ENCODE measurements at places on chromosomes 3 and 15. TPM values are rescaled to one million over a fixed set of nuclear protein-coding genes. Genes with fewer than 3 reads are reported as not detected.
A peak's percentile ranks its signal among the peaks of the same experiment; 100 is the strongest.

- H3K27me3 ChIP-seq = no peaks in the 10 kb centered on the region
- H3K4me3 ChIP-seq = no peak overlapping the region
- peaks cover 2% of the 10 kb centered on the region for H3K36me3 ChIP-seq
- H3K27ac ChIP-seq = no peak overlapping the region
Observed at GRCh38 chr3:23964537-23965235, 19.6 kb downstream of the NR1D2 start.

GRCh38 chr3:73351423-73352071 lies 273.2 kb downstream of the PDZRN3 start:
- H3K27me3 ChIP-seq = no peaks in the 10 kb centered on the region
- no peak overlapping the region for H3K27ac ChIP-seq
- no peaks in the 10 kb centered on the region for H3K36me3 ChIP-seq
- no peaks in the 10 kb centered on the region for H3K4me1 ChIP-seq
- no peak overlapping the region for H3K4me3 ChIP-seq

GRCh38 chr3:154398084-154398967 lies 31.7 kb downstream of the GPR149 start:
- H3K4me1 ChIP-seq = no peaks in the 10 kb centered on the region
- H3K4me3 ChIP-seq = no peak overlapping the region
- peaks cover 4% of the 10 kb centered on the region for H3K27me3 ChIP-seq
- no peak for DNase-seq
- H3K36me3 ChIP-seq = no peaks in the 10 kb centered on the region
- no peak overlapping the region for H3K27ac ChIP-seq

GRCh38 chr15:81749716-81750375 lies 296.0 kb downstream of the MEX3B start:
- no peaks in the 10 kb centered on the region for H3K36me3 ChIP-seq
- H3K27ac ChIP-seq = no peak overlapping the region
- peaks cover 3% of the 10 kb centered on the region for H3K27me3 ChIP-seq
- no peak for DNase-seq

DNA sequence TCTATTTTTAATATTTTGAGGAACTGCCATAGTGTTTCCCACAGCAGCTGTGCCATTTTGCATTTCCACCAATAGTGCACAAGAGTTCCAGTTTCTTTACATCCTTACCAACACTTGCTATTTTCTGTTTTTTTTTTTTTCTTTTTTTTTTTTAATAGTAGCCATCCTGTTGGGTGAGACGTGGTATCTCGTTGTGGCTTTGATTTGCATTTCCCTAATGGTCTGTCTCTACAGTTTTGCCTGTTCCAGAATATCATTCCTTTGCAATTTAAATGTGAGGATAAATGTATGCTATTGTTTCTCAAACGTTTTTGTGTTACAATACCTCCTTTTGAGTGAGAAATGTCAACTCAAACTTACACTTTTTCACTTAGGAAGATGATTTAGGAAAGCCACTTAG lies 22.4 kb downstream of the RCN2 start:
- H3K4me1 ChIP-seq = peaks cover 14% of the 10 kb centered on the region
- H3K4me3 ChIP-seq = no peak overlapping the region
- no peak overlapping the region for H3K27ac ChIP-seq
- DNase-seq = no peak
- H3K36me3 ChIP-seq = peaks cover 9% of the 10 kb centered on the region

GRCh38 chr3:138497021-138497420 lies 62.6 kb downstream of the ESYT3 start:
- H3K36me3 ChIP-seq = peaks cover 16% of the 10 kb centered on the region
- H3K27me3 ChIP-seq = no peaks in the 10 kb centered on the region
- H3K4me1 ChIP-seq = peaks cover 2% of the 10 kb centered on the region

DNA sequence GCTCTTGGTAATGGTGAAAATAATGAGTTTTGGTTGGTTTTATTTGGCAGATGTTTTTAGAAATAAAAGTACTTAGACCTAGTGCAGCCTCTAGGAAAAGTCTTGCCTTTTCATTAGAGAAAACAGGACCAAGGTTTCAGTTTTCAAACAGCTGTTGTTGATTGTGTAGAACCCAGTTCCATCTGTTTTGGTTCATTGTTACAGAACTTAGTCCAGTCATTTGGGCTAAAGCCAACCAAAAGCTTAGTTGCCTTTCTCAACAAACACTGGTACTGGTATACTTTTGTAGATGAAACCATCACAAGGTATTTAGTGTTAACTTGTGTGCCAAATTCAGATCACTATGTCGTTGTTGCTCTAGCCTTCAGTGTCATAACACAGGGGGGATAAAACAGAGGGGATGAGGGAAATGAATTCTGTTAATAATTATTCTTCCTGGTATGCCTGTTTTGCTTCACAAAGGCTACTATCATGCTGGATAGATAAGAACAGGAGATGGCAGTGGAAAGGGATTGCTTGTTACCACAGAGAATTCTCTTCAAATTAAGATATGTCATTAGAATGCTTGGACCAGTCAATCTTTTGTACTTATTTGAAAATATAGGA lies 12.6 kb upstream of the APH1B start:
- H3K27me3 ChIP-seq = no peaks in the 10 kb centered on the region
- H3K4me3 ChIP-seq = no peak overlapping the region
- no peak for DNase-seq
- H3K4me1 ChIP-seq = peaks cover 7% of the 10 kb centered on the region
- no peak overlapping the region for H3K27ac ChIP-seq

DNA sequence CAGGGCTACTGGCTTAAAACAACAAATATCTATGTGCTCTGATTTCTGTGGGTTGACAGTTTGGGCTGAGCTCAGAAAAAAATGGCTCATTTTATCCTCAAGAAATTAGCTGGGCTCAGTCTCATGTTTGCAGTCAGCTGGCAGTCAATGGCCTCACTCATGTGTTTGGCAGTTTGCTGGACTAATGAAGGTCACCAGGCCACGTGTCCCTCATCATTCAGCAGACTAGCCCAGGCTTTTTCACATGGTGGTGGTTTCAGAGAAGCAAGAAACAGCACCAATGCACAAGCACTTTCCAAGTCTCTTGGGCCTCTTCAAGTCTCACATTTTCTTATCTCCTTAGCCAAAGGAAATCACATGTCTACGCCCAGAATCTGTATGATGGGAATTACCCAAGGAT lies 478.3 kb upstream of the PPP2R3A start:
- no peak overlapping the region for H3K4me3 ChIP-seq
- H3K27me3 ChIP-seq = no peaks in the 10 kb centered on the region
- no peak for DNase-seq
- H3K27ac ChIP-seq = no peak overlapping the region

GOLGA8S gene
- total RNA-seq = 1.2 TPM

DNA sequence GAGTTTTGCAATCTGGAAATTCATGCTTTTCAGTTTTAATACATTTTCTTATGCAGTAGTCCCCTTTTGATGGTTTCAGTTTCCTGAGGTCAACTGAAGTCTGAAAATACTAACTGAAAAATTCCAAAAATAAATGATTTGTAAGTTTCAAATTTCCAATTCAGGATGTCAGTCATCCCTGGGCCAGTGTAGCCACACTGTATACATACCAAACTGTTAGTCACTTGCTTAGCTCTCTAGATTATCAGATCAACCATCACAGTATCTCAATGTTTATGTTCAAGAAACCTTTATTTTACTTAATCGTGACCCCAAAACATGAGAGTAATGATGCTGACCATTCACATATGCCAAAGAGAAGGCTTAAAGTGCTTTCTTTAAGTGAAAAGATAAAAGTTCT lies 715.5 kb downstream of the GBE1 start:
- H3K27ac ChIP-seq = no peak overlapping the region
- no peaks in the 10 kb centered on the region for H3K4me1 ChIP-seq
- no peak for DNase-seq
- no peaks in the 10 kb centered on the region for H3K36me3 ChIP-seq
- H3K4me3 ChIP-seq = no peak overlapping the region

DNA sequence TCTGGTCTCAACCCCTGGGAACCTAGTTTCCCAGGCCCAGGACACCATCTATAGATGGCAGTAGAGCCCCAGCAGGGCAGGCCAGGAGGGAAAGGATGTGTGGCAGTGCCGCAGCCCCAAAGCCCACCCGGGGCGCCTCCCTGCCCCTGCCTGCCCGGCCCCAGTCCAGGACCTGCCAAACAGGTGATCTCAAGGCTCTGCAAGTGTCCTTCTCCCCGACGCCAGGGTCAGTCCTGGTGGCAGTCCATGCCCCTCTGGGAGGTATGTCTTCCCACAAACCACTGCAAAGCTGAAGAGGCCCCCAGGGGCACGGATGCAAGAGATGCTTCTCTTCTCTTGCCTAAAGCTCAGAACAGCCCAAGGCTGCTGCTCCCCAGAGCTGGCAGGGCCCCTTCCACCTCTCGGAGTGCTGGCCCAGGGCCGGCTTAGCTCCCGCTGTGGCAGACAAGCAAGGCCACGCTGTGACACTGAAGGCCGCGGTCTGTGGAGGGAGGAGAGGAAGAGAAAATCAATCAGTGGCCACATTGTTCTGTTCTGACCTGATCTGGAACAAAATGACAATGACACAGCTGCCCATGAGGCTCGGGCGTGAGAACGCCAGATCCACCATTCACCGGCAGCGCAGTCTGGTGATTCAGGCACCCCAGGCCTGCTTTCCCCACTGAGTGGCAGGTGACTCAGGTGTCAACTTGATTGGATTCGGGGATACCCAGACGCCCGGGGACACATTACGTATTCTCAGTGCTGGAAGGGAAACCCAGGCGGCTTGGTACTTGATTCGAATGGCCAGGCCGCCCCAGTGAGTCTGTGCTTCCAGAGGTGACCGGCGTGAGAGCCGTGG lies 34.0 kb downstream of the KLHL25 start:
- H3K36me3 ChIP-seq = peaks cover 4% of the 10 kb centered on the region
- no peak overlapping the region for H3K4me3 ChIP-seq
- H3K27me3 ChIP-seq = no peaks in the 10 kb centered on the region
- H3K4me1 ChIP-seq = peaks cover 1% of the 10 kb centered on the region
- no peak for DNase-seq

DNA sequence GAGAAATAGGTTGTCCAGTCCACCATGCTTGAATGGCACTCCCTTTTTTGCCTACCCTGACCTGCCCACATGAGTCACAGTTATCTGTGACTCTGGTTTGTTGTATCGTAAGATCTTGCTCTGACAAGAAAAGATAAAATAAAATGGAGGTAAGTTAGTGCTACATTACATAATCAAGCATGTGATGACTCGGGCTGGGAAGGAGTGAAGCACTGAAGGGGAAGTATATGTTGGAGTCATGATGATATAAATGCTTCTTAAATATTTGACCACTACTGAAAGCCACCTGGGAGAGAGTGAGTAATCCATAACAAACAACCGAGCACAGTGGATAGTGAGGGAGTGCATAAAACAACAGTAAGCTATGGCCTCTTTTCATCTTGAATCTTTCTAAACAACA lies 124.4 kb downstream of the SHOX2 start:
- no peak for DNase-seq
- H3K27me3 ChIP-seq = no peaks in the 10 kb centered on the region
- H3K4me3 ChIP-seq = no peak overlapping the region
- no peaks in the 10 kb centered on the region for H3K4me1 ChIP-seq
- H3K27ac ChIP-seq = no peak overlapping the region
- H3K36me3 ChIP-seq = no peaks in the 10 kb centered on the region

GRCh38 chr3:194137506-194138474 lies 1.8 kb downstream of the HES1 start:
- H3K27me3 ChIP-seq = peaks cover 75% of the 10 kb centered on the region
- peak; percentile 62 for DNase-seq
- no peak overlapping the region for H3K27ac ChIP-seq
- H3K4me1 ChIP-seq = peaks cover 42% of the 10 kb centered on the region

GRCh38 chr3:42134867-42135464 lies 43.8 kb downstream of the TRAK1 start:
- peaks cover 2% of the 10 kb centered on the region for H3K36me3 ChIP-seq
- H3K4me1 ChIP-seq = peaks cover 2% of the 10 kb centered on the region
- no peaks in the 10 kb centered on the region for H3K27me3 ChIP-seq
- DNase-seq = no peak
- no peak overlapping the region for H3K27ac ChIP-seq
- no peak overlapping the region for H3K4me3 ChIP-seq

GRCh38 chr3:193051314-193051713 lies 133.7 kb upstream of the MB21D2 start:
- no peak overlapping the region for H3K4me3 ChIP-seq
- no peak for DNase-seq
- H3K27me3 ChIP-seq = peaks cover 2% of the 10 kb centered on the region
- no peak overlapping the region for H3K27ac ChIP-seq

GRCh38 chr3:57805266-57805665 lies 49.2 kb downstream of the SLMAP start:
- no peak overlapping the region for H3K27ac ChIP-seq
- no peak overlapping the region for H3K4me3 ChIP-seq
- peaks cover 4% of the 10 kb centered on the region for H3K36me3 ChIP-seq
- no peak for DNase-seq

DNA sequence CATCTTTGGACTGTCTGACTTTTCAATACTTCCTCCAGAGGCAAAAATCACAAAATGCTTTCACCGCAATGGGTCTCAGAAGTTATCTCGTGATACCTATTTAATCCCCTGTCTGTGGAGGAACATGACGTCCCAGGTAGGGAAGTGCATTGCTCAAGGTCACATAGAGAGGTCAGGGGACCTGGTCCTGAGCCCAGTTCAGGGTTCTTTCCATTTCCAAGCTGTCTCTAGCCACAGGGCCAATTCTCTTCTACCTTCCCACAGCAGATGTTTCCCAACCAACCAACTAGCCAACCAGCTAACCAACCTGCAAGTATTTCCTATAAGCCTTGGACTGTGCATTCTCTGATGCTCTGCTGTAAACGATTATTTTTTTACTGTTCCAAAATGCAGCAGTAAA lies 122.2 kb upstream of the DLG1 start:
- no peaks in the 10 kb centered on the region for H3K36me3 ChIP-seq
- DNase-seq = no peak
- H3K4me1 ChIP-seq = no peaks in the 10 kb centered on the region
- no peak overlapping the region for H3K4me3 ChIP-seq

DNA sequence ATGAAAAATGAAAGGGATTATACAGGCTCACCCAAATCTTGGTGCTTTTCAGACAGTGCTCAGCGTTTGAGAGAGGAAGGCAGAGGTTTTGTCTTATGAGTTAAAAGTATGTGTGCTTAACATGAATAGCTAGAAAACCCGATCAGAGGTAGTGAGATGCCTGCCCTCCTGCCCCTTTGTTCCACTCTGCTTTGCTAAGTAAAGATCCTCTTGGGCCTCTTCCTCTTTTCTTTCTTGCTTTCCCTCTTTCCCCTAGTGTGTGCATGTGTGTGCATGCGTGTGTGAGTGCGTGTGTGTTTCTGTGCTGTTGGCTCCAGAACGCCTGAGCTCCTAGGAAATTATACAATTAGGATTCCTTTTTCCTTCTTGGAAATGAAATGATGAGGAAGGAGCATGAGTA lies 261.3 kb upstream of the NR2E3 start:
- no peak for DNase-seq
- H3K4me1 ChIP-seq = no peaks in the 10 kb centered on the region
- no peaks in the 10 kb centered on the region for H3K36me3 ChIP-seq
- H3K27ac ChIP-seq = no peak overlapping the region
- H3K27me3 ChIP-seq = peaks cover 6% of the 10 kb centered on the region

KLHL40 gene
- total RNA-seq = not detected

Data from activated naive CD8-positive, alpha-beta T cell treated with anti-CD3 and anti-CD28 coated beads, Interleukin-2, amount 10 ng/mL, durations not matched to agents 7 days and 5 days (primary cell).